ENCODE measurements at places on chromosomes 13 and 19. TPM values are rescaled to one million over a fixed set of nuclear protein-coding genes. Genes with fewer than 3 reads are reported as not detected.

GRCh38 chr13:104057861-104058260, 991.6 kb upstream of the SLC10A2 start:
- no peak overlapping the region for H3K27ac ChIP-seq
- H3K4me3 ChIP-seq, result no peak overlapping the region
- H3K36me3 ChIP-seq, result no peaks in the 10 kb centered on the region
- no peaks in the 10 kb centered on the region for H3K27me3 ChIP-seq

DNA sequence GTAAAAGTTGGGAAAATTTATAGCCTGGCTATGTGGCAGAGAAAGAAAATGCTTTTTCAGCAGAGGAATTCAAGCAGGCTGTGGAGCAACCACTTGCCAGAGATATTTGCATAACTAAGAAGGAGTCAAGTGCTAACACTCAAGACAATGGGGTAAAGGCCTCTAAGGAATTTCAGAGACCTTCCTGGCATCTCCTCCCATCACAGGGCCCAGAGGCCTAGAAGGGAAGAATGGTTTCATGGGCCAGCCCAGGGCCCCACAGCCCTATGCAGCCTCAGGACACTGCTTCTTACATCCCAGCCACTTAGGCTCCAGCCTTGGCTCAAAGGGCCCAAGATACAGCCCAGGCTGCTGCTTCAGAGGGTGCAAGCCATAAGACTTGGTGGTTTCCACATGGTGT, 14.3 kb downstream of the SLC15A1 start:
- H3K4me3 ChIP-seq, result no peak overlapping the region
- H3K36me3 ChIP-seq, result no peaks in the 10 kb centered on the region
- no peak for DNase-seq
- no peaks in the 10 kb centered on the region for H3K4me1 ChIP-seq

- H3K4me1 ChIP-seq, result peaks cover 11% of the 10 kb centered on the region
- peaks cover 10% of the 10 kb centered on the region for H3K27me3 ChIP-seq
- no peak overlapping the region for H3K4me3 ChIP-seq
- DNase-seq, result no peak
Measured at GRCh38 chr19:48506138-48506733, 5.4 kb downstream of the LMTK3 start.

DNA sequence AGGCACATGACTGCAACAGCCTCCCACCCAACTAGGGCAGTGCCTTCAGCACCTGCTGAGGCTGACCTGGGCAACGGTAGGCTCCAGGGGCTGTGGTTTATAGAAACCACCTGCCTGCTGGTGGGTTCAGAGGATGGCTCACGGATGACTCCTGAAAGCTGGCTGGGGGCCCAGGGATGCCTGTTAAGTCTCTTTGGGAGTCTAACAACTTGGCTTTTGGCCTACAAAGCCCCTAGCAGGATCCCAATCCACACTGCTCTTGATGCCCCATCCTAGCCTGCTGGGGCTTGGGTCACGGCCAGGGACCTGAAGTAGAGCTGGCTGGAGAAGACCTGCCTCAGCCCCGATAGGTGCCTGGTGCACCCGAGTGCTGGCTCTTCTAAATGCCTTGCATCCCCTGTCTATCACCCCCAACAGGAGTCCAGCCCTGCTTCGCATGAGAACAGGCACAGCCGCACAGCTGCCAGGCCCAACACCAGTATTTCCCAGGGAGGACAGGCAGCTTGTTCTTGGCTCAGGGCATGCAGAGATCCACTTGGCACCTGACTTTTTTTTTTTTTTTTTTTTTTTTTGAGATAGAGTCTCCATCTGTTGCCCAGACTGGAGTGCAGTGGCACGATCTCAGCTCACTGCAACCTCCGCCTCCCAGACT, 9.1 kb upstream of the EPHX3 start:
- no peaks in the 10 kb centered on the region for H3K4me1 ChIP-seq
- H3K27ac ChIP-seq, result no peak overlapping the region
- DNase-seq, result no peak
- no peak overlapping the region for H3K4me3 ChIP-seq
- H3K27me3 ChIP-seq, result no peaks in the 10 kb centered on the region

GRCh38 chr19:3053218-3053621, 9.1 kb downstream of the TLE5 start:
- no peaks in the 10 kb centered on the region for H3K27me3 ChIP-seq
- H3K27ac ChIP-seq, result no peak overlapping the region
- H3K4me1 ChIP-seq, result peaks cover 39% of the 10 kb centered on the region
- DNase-seq, result no peak
- H3K4me3 ChIP-seq, result no peak overlapping the region

GRCh38 chr13:45481688-45482087, 16.9 kb downstream of the COG3 start:
- no peaks in the 10 kb centered on the region for H3K27me3 ChIP-seq
- H3K27ac ChIP-seq, result no peak overlapping the region
- no peak overlapping the region for H3K4me3 ChIP-seq
- H3K36me3 ChIP-seq, result peaks cover 8% of the 10 kb centered on the region
- no peak for DNase-seq
- H3K4me1 ChIP-seq, result no peaks in the 10 kb centered on the region

DNA sequence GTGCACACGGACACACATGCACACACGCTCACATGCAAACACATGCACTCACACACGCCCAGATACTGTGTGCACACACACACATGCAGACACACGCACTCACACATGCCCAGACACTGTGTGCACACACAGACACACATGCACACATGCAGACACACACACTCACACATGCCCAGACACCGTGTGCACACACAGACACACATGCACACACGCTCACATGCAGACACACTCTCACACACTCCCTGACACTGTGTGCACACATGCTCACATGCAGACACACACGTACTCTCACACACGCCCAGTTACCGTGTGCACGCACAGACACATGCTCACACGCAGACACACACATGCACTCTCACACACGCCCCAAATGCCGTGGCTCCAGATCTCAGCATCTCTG, 137.2 kb upstream of the MCF2L start:
- H3K36me3 ChIP-seq, result peaks cover 83% of the 10 kb centered on the region
- no peaks in the 10 kb centered on the region for H3K4me1 ChIP-seq
- no peak overlapping the region for H3K27ac ChIP-seq
- H3K4me3 ChIP-seq, result no peak overlapping the region
- DNase-seq, result peak; percentile 22

DNA sequence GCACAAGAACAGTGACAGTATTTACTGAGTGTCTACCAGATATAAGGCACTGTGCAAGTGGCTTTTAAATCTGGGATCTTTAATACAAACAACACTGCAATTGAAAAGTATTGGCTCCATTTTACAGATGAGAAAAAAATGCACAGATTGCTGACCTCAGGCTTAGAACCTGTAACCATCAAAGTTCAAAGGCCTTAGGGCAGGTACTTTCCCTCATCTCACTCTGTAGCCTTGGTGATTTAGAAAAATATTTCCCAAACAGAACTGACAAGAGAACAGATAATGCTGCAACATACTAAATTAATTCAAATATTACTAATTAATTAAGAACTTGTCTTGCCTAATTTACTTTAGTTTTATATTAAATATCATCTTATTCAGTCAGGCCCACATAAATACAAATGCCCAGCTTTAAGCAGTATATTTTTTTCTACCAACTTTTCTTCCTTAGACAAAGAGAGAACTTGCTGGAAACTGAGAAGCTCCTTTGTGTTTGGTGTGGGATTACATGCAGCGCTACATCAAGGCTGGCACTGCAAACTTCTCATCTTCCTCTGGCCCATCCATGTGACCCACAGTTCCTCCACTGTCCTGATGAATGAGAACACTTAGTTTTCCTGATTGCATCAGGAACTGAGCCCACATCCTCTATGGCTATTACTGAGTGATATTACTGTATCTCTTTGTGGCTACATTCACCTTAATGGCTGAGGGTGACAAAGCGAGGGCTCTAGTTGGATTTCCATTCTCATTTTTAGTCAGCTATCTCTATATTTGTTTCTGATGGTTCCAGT, 302.1 kb downstream of the ENOX1 start:
- H3K4me3 ChIP-seq, result no peak overlapping the region
- H3K27ac ChIP-seq, result peak overlapping the region; percentile 17
- DNase-seq, result no peak
- no peaks in the 10 kb centered on the region for H3K36me3 ChIP-seq
- no peaks in the 10 kb centered on the region for H3K4me1 ChIP-seq
- no peaks in the 10 kb centered on the region for H3K27me3 ChIP-seq

- no peaks in the 10 kb centered on the region for H3K36me3 ChIP-seq
- no peaks in the 10 kb centered on the region for H3K27me3 ChIP-seq
- DNase-seq, result no peak
- no peak overlapping the region for H3K27ac ChIP-seq
- no peak overlapping the region for H3K4me3 ChIP-seq
Measured at GRCh38 chr19:28185646-28186045, 1027.3 kb downstream of the UQCRFS1 start.

The TEX26 gene
- not detected for total RNA-seq

The ALG11 gene
- total RNA-seq, result 11.6 TPM

The PCDH17 gene
- total RNA-seq, result 3.5 TPM

The LIPE gene
- 7.5 TPM for total RNA-seq

All from sigmoid colon (tissue), 7 donors.